ENCODE measurements at places on chromosomes 7 and 10.

GRCh38 chr10:28822719-28823464 is 145.6 kb downstream of the BAMBI start:
- DNase-seq, result no peak

DNA sequence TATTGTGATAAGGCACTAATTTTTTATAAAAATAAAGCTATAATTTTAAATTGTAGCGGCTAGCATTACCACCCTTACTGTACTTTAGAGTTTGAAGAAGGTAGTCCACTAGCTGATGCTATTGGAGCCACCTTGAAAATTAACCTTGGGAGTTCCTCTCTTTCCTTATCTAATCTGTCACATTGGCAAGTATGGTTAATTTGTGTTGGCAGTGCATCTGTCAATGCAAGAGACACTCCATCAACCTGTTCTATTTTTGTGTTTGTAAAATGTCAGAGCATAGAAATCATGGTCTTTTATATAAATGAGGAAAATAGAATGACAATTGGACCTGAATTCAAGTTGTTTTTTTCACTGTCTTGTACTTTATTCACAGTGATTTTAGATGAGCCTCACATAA is 20.5 kb downstream of the GLCCI1 start:
- no peak for DNase-seq

DNA sequence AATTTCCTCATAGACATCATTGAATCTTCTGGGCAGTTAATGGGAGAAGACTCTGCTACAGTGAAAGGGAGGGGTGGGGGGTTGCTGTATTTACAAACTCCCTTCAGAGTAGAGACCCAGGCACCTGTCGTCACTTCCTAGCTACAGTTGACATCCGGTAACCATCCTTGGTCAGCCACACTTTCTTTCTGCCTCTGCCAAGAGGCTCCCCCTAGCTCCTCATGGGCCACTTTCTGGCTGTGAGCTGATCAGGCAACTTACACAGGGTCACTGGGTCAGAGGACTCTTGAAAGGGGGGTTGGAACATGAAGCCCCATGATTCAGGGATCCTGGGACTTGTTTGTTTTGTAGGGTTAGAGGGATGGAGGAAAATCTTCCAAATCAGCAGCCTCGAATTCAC is 1.2 kb downstream of the TECPR1 start:
- no peak for DNase-seq

DNA sequence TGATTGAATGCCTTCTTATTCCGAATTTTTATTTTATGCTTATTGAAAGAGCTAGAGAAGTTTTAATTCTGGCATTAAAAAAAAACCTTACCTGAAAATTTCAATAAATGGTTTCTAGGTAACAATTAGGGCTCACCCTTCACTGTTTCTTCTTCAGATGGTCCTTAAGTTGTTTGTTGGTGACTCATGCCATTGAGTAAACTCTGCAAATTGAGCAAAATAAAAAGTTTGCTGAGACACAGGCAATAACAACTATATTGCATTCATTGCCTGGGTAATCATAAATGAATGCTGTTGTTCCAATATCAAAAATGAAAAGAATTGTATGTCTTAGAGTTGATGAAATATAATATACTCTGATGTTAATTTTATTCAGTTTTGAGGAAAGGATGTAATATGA is 300.3 kb downstream of the CDK14 start:
- no peak for DNase-seq

- DNase-seq, result no peak
Observed at GRCh38 chr7:41738806-41739205, 35.9 kb upstream of the INHBA start.

GRCh38 chr10:98910546-98910945 is 325.1 kb downstream of the HPSE2 start:
- DNase-seq, result no peak

DNA sequence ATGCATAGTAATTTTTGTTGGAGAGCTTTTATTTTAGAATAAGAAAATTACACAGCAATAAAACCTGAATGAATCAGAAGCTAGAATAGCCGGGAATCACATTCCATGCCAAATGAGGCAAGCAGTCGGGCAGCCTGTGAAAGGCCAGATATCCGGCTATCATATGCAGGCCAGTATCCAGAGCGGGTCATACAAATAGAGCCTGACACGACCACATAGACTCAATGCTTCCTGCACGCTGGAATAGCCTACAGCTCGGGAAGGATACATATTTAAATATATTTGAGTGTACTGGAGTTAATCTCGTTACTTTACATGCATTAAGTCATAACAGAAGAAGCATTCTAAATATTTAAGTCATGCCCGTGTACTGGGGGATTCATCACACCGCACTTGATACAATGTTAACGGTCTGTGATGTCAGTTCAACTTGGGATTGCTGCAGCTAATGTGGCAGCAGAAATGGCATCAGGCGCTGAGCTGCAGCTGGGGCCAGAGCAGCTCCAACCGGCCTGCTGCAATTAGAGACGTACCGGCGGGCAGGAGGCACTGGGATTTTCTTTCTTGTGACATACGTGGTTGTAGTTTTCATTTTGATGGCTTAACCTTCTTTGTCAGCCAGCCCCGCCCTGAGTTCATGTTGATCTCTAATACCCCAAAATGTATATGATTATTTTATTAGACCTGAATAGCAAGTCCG is 112.0 kb downstream of the EBF3 start:
- no peak for DNase-seq

DNA sequence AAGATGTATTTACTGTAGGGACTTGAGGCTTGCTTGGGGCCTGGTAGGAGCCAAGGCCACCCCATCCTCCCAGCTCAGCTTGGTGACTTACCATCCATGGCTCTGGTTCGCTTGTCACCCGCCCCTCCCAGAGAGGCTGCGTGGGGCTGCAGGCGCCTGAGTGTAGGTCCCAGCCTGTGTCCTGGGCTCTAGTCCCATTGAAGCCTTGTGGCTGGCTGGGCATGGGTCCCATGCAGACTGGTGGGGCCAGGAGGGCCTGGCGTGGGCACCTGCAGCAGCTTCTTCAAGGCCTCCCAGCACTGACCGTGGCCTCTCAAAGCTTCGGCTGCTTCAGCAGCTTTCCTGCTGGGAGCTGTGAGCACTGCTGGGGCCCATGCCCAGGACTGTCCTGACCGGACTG is 118.1 kb downstream of the INPP5A start:
- no peak for DNase-seq

- DNase-seq, result no peak
Observed at GRCh38 chr7:118731854-118732253, 507.4 kb downstream of the ANKRD7 start.

DNA sequence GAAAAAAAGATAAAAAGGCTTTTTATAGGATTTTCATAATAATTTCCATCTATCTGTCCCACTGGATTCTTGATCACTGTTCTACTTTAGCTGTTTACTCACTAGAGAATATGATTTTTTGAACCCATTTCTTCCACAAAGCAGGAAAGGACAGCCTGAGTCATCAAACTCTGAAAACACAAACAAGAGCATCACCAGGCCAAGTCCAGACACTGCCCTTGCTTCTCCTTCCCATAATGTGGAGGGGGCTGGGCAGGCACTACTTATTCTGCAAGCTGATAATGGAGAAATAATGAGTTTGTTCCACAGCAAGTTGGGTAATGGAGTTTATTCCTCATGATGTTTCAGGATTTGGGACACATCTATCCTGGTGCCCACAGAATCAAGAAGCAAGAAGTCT is 13.0 kb upstream of the KCNIP2 start:
- no peak for DNase-seq

GRCh38 chr10:93468461-93469213 is 13.5 kb downstream of the MYOF start:
- DNase-seq, result no peak

- no peak for DNase-seq
Observed at GRCh38 chr7:47803025-47803424, 145.2 kb downstream of the PKD1L1 start.

GRCh38 chr10:51288511-51288910 is 214.2 kb downstream of the PRKG1 start:
- DNase-seq, result no peak

GRCh38 chr10:89342206-89342958 is 14.6 kb downstream of the IFIT3 start:
- DNase-seq, result no peak

- no peak for DNase-seq
Observed at GRCh38 chr10:25026463-25026862, 10.1 kb downstream of the THNSL1 start.

DNA sequence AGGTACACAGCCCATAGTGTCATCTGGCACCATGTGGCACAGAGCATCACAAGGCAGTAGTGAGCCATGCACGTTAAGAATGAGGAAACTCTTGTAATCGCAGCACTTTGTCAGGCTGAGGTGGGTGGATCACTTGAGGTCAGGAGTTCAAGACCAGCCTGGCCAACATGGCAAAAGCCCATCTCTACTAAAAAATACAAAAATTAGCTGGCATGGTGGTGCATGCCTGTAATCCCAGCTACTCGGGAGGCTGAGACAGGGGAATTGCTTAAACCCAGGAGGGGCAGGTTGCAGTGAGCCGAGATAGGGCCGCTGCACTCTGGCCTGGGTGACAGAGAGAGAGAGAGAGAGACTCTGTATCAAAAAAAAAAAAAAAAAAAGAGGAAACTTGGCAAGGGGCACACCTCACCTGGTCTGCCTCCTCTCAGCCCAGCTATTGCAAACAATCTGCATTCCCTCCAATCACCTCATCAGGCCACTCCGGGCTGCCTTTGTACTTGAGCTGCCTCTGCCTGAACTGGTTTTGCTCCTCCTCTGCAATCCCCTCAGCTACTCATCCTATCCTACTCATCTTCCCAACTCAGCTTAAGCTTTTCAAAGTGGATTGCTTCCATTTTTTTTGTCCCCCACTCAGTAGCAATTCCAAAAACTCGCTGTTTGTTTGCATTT is 46.0 kb upstream of the OPTN start:
- DNase-seq, result no peak

GRCh38 chr7:11951909-11952308 is 119.9 kb upstream of the THSD7A start:
- DNase-seq, result no peak

DNA sequence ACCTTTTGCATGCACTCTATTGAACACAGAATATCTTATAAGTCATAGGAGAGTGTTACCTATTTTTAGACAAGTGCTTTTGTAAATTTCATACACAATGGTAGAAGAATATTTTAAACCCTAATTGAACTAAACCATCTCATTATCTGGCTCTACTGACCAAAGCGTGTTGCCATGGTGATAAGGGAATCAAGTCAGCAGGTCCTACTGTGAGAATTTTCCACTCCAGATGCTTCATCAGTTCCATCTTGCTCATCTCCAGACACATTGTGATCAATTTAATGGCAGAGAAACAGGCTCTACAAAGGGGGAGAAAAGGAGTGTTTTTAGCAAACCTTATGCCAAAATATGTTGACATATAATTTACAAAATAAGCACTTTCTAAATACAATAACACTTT is 621.9 kb upstream of the GHITM start:
- DNase-seq, result no peak

DNA sequence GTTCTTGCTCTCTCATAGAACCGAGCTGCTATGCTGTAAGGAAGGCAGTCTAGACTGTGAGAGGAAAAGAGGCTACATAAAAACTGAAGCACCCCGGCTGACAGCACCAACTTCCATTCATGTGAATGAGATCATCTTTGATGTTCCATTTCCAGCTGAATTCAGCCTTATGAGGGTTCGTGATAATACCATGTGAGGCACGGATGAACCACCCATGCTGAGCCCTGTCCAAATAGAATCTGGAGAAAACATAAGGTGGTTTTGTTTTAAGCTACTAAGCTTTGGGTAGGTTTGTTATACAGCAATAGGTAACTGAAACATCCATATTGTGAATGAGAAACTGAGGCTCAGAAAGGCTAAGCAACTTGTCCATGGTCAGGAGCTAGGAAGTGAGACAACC is 6.9 kb upstream of the VAX1 start:
- DNase-seq, result no peak

- no peak for DNase-seq
Observed at GRCh38 chr10:104688251-104689042, 47.4 kb downstream of the SORCS3 start.

DNA sequence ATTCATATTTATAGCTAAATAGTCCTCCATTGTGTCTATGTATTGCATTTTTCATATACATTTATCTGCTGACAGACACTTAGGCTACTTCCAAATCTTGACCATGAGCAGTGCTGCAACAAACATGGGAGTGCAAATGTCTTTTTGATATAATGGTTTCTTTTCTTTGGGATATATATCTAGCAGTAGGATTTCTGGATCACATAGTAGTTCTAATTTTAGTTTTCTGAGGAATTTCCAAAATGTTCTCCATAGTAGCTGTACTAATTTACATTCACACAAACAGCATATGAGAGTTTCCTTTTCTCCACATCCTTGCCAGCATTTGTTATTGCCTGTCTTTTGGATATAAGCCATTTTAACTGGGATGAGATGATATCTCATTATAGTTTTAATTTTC is 1521.3 kb downstream of the REEP3 start:
- no peak for DNase-seq

GRCh38 chr7:80411621-80412020 is 100.2 kb downstream of the GNAT3 start:
- no peak for DNase-seq

DNA sequence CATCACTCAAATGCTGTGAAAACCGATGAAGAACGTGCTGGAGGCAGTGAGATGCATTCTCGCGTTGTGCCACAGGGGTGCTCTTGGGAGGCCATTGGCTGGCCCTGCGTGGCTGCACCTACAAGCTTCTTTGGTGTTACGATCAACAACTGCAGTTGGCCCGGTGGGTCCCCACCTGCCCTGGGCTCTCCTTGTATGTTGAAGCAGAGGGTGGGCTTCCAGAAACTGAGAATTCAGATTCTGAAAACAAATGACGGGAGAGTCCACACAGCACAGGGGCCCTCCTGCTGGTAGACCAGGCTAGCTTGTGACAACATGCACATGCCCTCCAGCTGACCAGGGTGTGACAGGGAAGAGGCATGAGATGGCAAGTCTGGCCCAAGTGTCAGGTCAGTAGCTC is 23.7 kb upstream of the DDC start:
- no peak for DNase-seq

DNA sequence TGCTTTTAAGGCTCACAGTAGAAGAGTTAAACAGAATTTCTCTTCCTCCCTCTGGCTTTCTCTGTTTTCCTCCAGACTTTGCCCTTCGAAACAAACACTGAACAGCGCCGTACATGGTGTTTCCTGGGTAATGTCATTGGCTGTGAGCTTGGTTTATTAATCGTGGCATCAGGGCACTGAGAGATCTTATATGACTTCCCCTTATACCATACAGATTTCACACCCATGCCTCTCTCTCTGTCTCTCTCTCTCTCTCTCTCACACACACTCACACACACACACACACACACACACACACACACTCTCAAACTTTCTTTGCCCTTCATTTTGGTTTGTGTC is 195.5 kb downstream of the CREB5 start:
- no peak for DNase-seq

- DNase-seq, result no peak
Observed at GRCh38 chr7:78179211-78179610, 380.6 kb downstream of the PHTF2 start.

DNA sequence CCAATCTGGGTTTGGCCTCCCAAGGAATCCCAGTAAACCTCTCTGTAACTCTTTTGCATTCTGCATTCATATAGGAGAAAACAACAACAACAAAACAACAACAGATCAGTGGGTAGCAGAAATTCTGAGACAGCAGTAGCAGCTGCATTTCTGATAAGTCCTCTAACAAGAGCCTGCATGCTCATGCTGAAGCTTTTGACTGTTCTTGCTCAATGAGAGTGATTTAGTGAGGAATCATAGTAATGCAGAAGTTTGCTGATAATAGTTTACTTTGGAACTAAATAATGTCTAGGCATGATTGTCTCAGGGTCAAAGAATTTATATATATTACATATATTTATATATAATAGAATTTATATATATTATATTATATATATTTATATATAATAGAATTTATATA is 35.2 kb downstream of the BMPER start:
- no peak for DNase-seq
